ENCODE measurements at places on chromosomes 3 and 15.

- DNase-seq: no peak
Measured at GRCh38 chr3:16707260-16707659, 102.0 kb upstream of the DAZL start.

DNA sequence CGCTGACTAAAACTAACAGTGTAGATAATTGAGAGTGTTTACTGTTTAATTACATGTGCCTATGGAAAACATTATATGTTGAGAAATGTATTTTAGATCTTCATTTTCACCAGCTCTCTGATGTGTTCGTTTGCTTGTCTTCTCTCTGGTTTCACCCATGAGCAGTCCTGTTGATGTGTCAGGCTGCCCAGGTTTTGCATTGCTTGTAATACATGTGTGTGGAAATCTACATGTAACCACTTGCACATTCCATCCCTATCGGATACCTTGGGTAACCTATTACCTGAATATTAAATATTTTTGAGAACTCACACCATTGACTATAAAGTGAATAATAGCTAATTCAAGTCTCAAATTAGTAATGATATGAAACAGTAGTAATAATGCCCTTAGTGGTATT, 13.1 kb downstream of the PPP4R2 start:
- no peak for DNase-seq

GRCh38 chr3:11580645-11581044, 63.1 kb downstream of the VGLL4 start:
- no peak for DNase-seq

DNA sequence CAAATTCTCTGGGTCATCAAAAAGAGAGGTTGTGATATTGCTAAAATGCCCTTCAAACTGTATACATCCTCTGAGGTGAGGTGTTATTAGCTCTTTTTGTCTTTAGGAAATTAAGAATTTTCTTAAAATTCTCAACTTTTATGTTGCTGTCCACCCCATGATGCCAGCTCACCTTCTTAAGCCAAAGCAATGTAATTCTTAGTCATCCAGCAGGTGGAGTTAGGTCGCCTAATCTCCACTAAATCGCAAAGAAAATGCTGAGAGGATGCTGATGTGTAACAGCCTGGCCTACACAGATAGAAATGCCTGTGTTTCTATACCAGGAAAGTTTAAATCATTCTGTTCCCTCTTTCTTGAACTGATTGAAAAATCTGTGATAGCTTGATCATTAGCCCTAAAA, 770.2 kb upstream of the ALCAM start:
- no peak for DNase-seq

GRCh38 chr3:53253707-53254508, 1.9 kb downstream of the TKT start:
- DNase-seq: no peak

DNA sequence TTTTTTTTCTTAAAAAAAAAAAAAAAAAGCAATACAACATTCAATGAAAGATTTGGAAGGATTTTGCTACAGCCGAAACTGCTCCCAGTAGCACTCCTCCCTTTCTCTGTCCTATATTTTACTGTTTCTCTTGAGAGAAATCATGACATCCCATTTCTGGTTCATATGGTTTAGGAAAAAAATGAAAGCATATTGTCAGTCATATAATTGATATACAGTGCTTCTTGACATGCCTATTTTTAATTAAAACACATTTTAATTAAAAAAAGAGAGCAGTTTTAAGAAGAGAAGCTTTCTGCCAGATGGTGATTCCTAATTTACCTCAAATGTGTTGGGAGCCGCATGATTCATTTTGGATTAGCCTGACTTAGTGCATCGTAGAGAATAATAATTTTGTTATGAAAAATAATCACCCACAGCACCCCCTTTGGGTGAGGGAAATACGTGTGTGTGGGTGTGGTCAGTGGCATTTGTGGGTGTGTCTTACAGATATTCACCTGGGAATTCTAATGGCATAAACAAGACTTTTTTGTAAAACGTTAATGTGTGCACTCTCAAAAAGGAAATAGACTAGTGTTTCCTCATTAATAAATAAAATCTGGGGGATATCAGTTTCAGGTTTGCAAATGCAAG, 544.5 kb downstream of the MFSD1 start:
- no peak for DNase-seq

DNA sequence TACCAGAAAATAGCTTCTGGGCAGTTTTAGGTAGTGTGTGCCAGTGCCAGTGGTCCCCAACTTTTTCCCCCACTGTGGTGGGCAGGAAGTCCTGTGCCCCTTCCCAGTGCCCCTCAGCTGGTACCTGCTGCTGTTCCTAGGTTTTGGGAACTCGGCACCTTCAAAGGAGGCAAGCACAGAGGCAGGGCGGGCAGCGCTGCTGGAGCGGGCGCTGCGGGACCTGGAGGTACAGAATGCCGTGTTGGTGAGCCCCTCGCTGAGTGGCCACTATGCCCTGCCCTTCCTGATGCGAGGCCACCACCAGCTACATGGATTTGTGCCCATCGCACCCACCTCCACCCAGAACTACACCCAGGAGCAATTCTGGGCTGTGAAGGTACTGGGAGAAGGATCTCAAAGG, 3.1 kb upstream of the ACY1 start:
- no peak for DNase-seq

DNA sequence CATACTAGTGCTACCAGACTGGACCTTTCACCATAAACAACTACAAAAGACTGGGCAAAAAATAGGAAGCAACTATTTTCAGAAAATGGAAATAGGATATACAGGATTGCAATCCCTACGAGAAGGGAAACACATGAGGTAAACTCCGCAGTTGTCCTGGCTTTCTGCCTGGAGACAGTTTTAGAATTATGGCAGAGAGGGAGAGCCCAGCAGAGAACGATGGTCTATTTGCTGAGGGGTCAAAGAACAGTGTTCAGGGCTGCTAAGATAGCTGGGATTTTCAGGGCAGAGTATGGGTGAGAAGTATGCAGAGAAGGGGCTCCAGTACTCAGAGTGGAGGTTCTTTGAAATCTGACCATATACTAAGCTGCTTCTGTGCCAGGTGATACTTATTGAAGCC, 163.4 kb downstream of the CHDH start:
- DNase-seq: no peak

DNA sequence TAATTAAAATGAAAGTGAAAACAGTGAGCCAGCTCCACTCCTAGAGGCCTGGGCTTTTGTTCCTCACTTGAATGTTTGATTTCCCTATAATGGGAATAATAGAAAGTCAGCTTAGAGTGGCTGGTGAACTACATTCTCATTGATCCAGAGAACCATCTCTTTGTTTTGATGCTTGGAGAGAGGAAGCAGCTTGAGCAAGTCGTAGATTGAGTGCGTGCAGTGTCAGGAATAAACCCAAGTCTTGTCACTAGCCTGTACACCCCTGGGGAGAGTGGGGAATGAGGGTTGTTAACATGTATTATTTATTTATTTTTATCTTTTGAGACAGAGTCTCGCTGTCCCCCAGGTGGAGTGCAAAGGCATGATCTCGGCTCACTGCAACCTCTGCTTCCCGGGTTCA, 885 bp upstream of the LSG1 start:
- DNase-seq: no peak

- DNase-seq: peak; percentile 34
Measured at GRCh38 chr15:57559875-57560274, 31.8 kb upstream of the MYZAP start.

DNA sequence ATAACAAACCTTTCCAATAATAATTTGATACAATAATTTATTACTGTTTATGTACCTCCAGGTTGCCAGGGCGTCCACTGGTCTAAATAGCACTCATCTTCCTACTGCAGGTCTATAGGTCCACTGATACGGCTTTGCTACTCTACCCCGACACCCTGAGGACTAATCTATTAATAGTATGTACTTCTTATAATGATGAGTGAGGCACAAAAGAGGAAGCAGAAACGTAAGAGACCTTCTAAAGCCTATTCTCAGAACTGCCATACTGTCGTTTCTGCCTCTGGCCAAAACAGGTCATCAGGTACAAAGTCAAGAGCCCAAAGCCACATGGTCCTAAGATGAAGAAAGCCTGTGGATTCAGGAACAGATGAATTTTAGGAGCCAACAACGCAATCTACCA, 163.2 kb upstream of the GRM7 start:
- no peak for DNase-seq

GRCh38 chr15:60326824-60327654, 70.7 kb downstream of the ANXA2 start:
- DNase-seq: no peak

DNA sequence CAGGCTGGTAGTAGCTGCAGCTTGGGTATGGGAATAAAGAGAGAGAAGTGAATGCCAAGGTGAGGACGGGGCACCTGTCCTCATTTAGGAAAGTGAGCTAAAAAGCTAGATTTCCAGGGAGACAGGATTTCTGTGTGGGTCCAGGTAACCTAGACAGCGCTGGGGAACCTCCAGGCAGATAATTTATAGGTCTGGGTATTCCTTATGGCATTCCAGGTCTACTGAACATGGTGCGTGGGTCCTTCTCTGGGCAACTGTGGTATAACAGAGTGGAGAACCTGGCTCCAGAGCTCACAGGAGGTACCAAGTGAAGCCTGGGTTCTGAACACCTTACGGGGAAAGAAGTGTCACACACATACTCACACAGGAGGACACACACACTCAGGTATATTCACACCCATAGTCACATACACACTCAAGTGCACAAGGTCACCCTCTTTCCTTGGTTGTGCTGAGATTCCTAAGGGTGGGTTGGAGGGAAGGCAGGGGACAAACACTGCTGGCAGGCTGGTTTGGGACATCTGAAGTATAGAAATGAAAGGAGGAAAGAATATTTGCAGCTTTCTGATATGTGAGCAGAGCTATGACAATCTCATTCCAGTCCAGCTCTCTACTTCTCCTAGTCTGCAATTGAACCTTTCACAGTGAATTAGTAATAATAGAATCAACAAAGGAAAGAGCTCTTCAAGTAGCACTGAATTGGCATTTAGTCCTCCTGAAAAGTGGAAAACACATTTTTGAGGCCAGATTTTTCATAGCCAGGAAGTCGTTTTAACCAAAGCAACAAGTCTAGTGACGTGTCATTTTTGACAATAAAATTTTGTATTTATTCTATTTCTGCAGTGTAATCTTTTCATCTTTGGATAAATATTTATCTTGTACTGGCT, 37.4 kb upstream of the ITGA11 start:
- DNase-seq: no peak

DNA sequence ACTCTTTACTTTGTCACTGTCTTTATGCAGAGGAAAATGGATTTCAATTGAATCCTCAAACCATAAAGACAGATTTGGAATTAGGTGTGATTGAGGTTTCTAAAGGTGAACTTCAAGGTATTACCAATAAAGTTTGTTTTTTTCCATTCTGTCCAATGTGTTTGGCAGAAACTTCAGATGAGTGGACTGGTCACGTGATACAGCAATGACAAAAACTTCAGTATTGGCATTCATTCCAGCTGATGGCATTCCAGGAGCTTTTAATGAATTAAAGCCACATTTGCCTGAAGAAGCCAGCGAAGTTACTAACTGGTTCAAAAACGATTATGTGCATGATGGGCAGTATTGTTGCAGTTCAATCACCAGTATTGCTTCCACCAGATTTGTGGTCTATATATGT, 4.5 kb upstream of the MASP1 start:
- DNase-seq: no peak

GRCh38 chr3:161203485-161204098, 17.5 kb upstream of the NMD3 start:
- DNase-seq: no peak

- DNase-seq: no peak
Measured at GRCh38 chr15:67349634-67350033, 95.0 kb downstream of the IQCH start.

- no peak for DNase-seq
Measured at GRCh38 chr3:29465836-29466235, 185.0 kb downstream of the RBMS3 start.

- no peak for DNase-seq
Measured at GRCh38 chr3:81302045-81302444, 459.4 kb downstream of the GBE1 start.

DNA sequence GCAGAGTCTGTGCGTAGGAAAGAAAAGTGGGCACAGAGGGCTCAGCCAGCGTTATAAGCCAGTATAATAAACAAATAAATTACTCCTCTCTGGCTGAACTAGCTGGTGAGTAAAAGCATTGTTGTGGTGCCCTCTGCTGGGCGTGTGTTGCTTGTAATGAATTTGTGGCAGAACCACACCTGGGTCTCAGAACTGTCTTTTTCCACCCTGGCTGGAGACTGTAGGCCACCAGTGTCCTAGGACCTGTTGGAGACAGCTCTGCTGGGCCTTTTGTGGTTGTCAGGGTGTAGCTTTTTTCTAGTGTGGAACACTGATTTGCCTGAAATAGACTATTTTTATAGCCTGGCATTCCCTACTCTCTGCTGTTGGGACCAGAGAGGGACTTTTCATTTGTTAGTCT, 130.5 kb upstream of the EIF1B start:
- no peak for DNase-seq

- no peak for DNase-seq
Measured at GRCh38 chr3:40980467-40980866, 218.8 kb upstream of the CTNNB1 start.

GRCh38 chr3:40584625-40585189, 59.9 kb downstream of the ZNF621 start:
- peak; percentile 65 for DNase-seq

- DNase-seq: no peak
Measured at GRCh38 chr15:81152339-81152738, 18.3 kb downstream of the CFAP161 start.

DNA sequence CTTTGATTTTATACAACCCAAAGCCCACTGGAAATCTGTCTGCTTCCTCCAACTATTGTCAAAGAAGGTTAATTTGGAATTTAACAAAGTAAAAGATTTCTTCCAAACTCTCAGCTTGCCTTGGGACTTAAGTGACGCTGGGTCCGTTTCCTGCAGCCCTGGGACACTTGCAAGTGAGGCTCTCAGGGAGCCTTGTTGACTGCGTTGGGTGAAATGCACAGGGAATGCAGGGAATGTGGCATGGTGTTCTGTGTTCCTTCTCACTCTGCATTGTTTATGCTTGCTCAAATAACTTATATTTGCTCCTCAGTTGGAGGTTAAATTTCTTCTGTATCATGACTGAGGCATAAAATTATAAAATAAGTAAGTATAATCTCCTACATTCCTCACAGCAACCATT, 60.9 kb upstream of the TJP1 start:
- DNase-seq: no peak

DNA sequence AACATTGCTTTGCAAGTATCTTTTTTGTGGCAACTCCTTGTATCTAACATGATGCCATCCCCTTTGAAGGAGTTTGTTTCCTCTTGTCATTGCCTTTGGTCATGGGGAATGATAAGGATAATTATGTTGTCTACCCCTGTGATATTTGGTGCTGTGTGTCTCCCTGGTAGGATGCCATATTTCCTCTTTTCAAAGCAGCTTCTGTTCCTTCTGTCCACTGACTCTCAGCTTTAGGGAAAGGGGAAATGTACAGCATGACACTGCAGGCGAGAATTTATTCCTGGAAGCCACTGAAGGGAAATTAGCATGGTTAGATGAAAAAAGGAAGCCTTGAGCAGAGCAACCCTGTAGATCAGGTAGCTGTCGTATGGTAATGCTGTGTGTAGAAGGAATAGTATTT, 576.7 kb downstream of the CADM2 start:
- no peak for DNase-seq

- DNase-seq: no peak
Measured at GRCh38 chr3:181561139-181562031, 150.3 kb upstream of the SOX2 start.

Measured in activated CD4-positive, CD25-positive, alpha-beta regulatory T cell (primary cell).